A673 (cell line): ENCODE measurements at places on chromosomes 6 and 20. TPM values are rescaled to one million over a fixed set of nuclear protein-coding genes. Genes with fewer than 3 reads are reported as not detected.

DNA sequence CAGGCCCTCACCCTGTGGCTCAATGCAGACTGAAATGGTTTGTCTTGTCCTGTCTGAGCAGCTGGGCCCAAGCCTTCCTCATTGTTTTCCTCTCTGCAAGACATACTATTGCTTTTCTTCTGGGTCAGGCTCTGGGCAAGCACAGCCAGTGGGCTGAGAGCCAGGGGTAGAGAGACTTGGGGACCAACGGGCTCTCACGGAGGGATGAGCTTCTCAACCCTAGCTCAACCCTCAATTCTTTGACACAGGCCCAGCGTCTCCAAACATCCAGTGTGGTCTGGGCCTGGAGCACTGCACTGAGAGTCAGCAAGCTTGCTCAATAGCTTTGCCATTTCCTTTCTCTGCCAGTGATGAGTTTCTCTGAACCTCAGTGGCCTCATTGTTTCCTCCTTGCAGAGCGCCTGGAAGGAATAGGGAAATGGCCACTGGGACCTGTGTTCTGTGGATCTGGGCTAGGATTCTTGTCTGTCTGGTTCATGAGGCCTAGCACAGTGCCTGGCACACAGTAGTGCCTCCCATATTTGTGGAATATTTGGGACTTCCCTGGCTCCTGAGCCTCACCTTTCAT, 9.3 kb downstream of the ANGPT4 start:
- no peak for DNase-seq
- H3K27ac ChIP-seq, result no peak overlapping the region
- no peaks in the 10 kb centered on the region for H3K27me3 ChIP-seq
- H3K4me3 ChIP-seq, result no peak overlapping the region

- H3K36me3 ChIP-seq, result no peaks in the 10 kb centered on the region
- no peaks in the 10 kb centered on the region for H3K27me3 ChIP-seq
Measured at GRCh38 chr6:95292011-95292410, 285.3 kb upstream of the MANEA start.

DNA sequence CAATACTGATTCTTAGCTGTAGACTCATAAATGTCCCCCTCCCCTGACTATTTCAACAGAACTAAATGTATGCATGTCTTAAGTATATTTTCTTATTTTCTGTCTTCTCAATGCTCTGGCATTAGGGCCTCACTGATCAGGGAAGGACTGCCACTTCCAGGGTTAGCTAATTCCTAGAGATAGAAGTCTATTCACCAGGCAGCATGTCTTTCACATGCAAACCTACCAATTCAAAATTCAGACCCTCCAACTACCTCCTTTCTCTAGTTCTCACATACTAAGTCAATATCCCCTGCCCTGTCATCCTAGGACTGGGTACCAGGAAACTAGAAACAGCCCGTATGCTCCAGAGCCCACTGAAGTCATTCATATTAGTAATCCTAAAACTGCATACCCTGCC, 132.3 kb downstream of the RALGAPA2 start:
- no peak overlapping the region for H3K27ac ChIP-seq
- peaks cover 11% of the 10 kb centered on the region for H3K36me3 ChIP-seq
- no peak for DNase-seq
- H3K4me3 ChIP-seq, result no peak overlapping the region
- no peaks in the 10 kb centered on the region for H3K4me1 ChIP-seq
- no peaks in the 10 kb centered on the region for H3K27me3 ChIP-seq

- no peaks in the 10 kb centered on the region for H3K27me3 ChIP-seq
- H3K4me3 ChIP-seq, result no peak overlapping the region
- no peak overlapping the region for H3K27ac ChIP-seq
- no peaks in the 10 kb centered on the region for H3K36me3 ChIP-seq
Measured at GRCh38 chr6:157778719-157779118, 44.3 kb upstream of the SNX9 start.

Gene GHRH
- not detected in 2 replicates for total RNA-seq

Gene C6orf141
- 9.7 and 11.7 TPM in 2 replicates for total RNA-seq

Gene XKR7
- 0.04 TPM in 1 of 2 replicates, not detected in the other for total RNA-seq
